ENCODE measurements at places on chromosomes 5 and 9.
A peak's percentile ranks its signal among the peaks of the same experiment; 100 is the strongest.

DNA sequence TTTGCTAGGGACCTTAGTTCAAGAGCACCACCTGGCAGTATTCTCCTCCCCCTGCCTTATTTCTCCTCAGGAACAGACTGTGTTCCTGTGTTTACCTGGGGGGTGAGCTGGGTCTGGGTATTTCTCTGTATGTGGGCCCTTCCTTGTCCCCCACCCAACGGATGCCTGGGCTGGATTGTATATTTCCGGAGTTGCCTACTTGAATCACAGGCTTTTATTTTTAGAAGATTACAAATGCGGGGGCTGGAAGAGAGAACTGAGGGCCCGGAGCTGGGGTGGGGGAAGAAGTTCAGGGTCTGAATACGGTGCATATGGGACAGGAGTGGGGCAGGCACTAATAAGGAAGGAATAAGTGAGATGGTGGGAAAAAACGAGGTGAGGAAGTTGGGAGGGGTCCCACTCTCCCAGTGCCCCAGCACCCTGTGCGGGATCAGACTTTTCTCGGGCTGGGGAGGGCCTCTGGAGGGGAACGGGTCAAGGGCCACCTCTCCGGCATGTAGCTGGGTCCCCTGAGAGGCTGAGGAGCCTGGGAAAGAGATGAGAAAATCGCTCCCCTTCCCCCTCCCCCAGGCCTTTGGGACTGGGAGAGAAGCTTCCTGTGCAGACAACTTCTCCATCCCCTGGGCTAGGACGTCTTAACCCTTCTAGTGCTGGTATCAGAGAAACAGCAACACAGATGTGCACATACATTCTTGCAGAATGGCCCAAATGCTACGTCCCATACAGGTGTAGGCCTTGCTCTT is 42.1 kb downstream of the PCDH1 start:
- DNase-seq: peak; percentile 62

GRCh38 chr5:166074582-166075481 is 2216.6 kb upstream of the WWC1 start:
- DNase-seq: no peak

- DNase-seq: peak; percentile 73
These were observed 109.3 kb downstream of the DAPK1 start for GRCh38 chr9:87606841-87607521.

GRCh38 chr5:155091768-155092717 is 78.5 kb downstream of the KIF4B start:
- DNase-seq: no peak

DNA sequence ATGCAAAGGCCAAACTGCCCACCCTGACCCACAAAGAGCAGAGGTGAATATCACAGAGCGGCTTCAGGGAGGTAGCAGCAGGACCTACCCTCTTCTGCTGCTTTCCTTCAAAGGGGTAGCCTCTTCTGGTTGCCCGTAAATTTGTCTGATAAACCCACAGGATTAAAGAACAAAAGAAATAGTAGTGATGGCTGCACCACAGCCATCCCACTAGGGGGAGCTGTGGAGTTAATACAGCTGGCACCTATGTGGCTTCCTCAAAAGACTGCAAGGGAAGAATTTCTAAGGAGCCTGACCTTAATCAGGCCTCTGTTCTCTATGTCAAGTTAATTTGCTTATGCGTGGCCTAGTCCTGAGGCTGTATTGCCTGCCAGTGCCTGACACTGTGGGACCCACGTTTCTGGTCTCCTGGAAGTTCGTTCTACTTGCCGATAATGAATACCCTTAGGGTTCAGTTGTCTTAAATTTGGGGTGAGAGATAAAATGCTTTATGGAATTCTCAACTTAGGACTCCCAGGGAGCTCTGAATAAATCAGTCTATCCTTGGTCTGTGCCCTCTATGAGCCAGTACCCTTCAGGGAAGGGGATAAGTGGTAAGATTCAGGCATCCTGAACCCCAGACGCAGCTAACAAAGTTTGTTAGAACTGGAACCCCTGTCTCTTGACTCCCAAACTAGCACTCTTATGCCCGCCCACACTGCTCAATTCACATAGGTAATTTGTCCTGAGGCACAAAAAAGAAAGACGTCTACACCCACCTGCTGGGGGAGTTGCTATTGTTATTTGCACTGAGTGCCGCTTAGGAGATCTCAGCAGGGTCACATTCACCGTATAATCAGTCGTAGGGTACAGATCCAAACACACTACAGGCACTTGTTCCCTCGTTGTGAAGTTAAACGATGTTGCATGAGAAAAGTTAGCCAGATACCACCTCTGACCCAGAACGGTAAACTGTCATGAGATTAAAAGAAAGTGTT is 77.1 kb downstream of the SUSD1 start:
- peak; percentile 63 for DNase-seq

DNA sequence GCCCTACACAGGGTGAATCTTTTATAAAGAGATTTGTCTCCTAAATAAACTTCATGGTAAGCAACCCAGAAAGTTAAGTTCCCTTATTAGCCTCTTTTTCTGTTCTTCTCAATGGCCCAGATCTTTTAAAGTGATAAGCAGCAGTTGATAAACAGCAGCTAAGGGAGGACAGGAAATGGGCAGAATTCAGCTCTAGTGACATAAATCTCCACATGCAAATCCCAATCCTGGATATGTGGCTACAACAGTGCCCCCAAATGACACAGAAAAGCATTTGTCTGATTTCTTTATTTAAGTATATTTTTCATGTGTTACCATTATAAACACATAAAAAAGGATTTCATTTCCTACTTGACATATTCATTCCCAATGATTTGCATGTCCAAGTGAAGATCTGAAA is 199.0 kb downstream of the DTWD2 start:
- DNase-seq: no peak

DNA sequence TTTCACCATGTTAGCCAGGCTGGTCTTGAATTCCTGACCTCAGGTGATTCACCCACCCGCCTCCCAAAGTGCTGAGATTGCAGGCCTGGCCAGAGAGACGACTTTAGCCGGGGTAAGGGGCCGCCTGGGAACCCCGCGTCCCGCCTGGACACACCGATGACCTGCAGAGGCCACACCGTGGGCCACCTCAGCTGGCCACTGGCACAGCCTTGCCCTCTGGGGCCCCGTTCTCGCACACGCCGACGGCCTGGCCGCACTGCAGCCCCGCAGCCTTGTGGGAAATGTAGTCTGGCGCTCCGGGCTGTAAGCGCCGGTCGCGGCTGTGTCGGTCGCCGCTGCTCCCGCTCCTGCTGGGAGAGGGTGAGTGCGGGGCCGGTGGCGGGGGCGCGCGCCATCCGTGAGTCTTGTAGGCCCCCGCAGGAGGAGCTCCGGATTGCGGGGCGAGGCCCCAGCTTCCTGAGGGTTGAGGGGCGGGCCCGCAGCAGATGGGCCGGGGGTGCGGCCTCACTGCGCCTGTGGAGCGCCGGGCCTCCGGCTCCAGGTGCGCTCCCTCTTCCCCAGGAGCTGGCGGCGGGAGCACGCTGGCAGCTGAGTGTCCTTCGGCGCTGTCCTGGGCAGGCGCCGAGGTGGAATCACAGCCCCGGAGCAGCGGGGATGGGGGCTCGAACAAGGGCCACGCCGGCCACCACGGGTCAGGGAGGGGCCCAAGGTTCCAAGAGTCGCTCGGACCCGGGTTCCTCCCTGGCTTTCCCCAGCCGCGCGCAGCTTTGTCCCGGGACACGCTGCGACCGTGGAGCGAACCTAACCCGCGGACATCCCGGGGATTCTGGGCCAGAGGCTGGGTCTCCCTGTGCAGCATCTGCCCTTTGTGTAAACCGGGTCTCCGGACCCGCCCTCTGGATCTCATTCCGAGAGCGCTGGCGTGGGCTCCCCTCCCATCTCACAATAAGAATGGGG is at the start of gene ZFP2:
Gene ZFP2, plus strand, starts transcription at position 299 of the 957 bp plus-strand sequence. CDS start 35,401 bp downstream, outside the sequence.
- DNase-seq: peak; percentile 46

- DNase-seq: no peak
These were observed 23.1 kb downstream of the FSTL4 start for GRCh38 chr5:133589286-133589685.

- DNase-seq: no peak
These were observed 102.2 kb upstream of the TARS1 start for GRCh38 chr5:33338336-33339110.

- DNase-seq: no peak
These were observed 19.4 kb downstream of the LRSAM1 start for GRCh38 chr9:127470662-127471061.

DNA sequence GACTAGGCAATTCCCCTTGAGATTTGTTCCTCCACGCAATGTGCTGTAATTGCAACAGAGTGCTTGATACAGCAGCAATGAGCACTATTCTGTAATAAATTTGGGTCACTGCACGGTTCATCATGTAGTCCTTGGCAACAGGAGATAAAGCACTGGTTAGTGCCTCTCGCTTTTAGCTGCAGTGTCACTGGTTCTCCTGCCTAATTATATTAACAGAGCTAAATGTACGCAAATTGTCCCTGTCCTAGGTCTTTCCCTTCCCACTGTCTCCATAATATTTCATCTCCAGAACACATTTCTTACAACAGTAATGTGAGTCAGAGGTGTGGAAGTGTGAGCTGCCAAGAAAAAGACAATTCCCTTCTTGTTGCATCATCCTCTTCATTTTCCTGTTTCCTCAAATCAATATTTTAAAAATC is 553.1 kb downstream of the ZNF608 start:
- DNase-seq: peak; percentile 51

GRCh38 chr5:172284611-172284980 is 1.0 kb upstream of the UBTD2 start:
- DNase-seq: no peak

DNA sequence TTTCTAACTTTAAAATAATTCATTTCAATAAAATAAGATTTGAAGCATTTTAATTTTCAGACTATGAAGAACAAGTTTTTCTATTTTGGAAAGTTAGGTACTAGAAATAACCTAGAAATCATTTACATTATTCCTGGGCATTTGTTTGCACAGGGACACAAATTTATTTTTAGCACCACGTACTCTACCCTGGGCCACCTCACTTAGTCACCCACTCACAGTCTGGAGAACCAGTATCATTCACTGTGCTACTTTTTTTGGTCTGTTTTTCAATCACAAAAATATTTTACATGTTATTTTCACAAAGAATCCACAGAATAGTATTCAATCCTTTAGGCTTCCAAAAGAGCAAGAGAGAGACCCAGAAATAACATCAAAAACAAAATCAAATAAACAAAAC is 128.6 kb upstream of the ACOT12 start:
- no peak for DNase-seq

DNA sequence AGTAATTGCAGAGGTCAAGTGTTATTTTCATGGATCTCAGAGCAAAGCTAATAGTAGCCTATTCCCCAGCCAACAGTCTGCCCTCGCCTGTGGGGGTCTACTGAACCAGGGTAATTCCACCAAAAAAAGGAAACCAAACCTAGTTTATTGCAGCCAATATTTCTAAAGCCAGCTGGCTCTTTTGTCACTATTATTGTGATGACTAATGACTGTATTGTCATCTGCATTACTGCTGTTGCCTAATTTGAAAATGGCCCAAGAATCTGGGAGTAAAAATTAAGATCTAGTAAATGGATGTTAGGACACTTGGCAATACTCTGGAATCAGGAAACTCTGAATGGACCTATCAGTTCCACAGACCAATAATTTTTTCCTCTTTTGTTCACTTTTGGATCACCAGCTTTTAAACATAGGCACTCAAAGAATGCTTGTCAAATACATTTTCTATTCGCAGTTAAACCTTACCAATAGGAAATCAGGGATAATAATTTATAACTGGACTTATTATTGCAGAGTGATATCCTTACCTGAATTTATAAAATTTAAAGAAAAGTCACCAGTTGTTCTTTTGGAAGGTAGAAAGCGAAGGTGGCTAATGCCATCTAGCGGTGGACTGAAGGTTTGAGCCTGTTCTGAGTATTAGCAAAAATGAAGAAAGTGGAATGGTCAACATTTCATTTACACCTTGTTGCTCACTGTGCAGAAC is 69.2 kb downstream of the SYK start:
- DNase-seq: peak; percentile 32

- DNase-seq: no peak
These were observed 363.0 kb upstream of the PDE4D start for GRCh38 chr5:60256546-60256945.

DNA sequence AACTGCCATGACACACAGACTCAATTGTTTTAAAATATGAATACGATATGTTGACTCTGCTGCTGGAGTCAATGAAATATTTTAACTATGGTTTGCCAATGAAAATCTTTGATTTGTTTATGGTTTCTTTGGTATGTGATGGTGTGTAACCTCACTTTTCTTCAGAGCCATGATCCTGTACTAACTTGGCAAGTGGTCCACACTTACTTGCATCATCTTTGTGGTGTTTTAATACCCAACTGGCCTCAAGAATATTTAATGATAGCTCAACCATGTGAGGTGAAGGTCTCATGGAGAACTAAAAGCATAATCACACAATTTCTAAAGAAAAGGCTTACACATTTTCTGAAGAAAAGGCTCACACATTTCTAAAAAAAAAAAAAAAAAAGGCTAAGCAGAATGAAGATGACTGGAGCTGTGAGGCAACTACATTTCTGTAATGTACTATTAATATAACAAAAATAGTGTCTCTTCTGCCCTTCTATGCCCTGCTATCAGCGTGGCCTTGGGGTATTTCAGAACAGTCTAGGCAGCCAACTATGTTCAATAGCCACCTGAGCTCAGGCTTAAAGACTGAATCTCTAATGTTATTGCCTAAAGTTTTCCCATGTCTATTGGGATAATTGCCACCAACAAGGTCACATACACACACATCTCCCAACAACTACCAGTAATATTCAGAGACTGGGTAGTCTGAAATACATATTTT is 395.0 kb downstream of the MLLT3 start:
- DNase-seq: no peak

GRCh38 chr9:14301583-14302021 is 12.3 kb downstream of the NFIB start:
- DNase-seq: no peak

GRCh38 chr9:28342815-28343338 is 769.6 kb upstream of the C9orf72 start:
- no peak for DNase-seq

DNA sequence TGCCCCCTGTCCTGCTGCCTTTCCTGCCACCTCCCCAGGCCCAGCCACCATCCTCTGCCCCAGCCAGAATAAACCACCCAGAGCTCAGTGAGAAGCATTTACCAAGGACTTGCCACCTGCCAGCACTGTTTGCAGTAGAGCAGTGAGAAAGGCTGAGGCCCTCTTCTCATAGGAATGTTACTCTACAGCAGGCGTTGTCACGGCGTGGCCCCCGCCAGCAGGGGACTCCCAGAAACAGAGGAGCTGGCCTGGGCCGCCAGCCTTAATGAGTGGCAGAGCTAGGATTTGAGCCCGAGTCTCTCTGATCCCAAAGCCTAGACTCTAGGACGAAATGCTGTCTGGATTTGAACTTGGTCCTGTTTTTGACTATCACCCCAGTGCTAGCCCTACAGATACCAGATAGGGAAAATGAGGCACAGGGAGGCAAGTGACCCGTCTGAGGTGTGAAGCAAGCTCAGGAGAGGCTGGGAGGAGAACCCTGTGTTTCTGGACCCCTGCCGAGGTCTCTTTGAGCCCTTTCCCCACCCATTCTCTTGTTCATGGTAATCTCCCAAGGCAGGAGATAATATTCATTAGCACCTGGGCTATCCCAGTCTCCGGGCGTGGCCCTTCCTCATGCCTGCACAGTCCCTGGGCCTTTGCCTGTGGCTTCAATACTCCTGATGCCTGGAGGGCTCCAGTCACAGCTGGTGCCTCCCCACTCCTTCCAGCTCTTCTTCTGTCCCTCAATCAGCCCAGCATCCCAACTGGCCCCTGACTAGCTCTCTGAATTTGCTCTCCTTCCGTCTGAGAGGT is 30.7 kb downstream of the HRH2 start:
- DNase-seq: no peak

- DNase-seq: no peak
These were observed 42.8 kb downstream of the MAST4 start for GRCh38 chr5:66639037-66639436.

- DNase-seq: no peak
These were observed 3.9 kb downstream of the LPAR1 start for GRCh38 chr9:111034170-111034897.
